ENCODE measurements at places on chromosomes 7 and 10.

DNA sequence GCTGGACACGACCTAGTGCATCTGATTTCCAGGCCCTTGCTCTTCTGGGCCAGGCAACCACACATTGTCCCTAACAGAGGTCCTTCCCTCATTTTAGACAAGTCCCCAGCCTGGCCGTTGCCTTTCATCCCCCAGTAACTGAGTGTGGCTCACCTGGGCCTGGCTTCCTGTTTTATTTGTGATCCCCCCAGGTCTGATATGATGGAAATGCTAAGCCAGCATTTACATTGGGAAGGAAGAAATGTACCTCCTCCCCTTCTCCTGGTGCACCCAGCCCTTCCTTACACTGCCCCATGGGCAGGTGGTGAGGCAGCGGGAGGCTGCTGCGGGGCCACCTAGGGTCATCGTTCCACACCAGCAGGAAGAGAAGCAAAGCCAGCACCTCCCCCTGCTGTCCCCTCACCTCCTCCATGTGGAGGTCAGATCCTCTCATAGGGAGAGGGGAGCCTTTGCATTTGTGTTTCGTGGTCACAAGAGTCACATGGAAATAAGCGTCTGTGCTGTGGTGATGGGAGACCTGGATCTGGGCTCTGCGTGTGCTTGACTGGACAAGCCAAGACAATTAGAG, 108.8 kb downstream of the GLRX3 start:
- DNase-seq = no peak

DNA sequence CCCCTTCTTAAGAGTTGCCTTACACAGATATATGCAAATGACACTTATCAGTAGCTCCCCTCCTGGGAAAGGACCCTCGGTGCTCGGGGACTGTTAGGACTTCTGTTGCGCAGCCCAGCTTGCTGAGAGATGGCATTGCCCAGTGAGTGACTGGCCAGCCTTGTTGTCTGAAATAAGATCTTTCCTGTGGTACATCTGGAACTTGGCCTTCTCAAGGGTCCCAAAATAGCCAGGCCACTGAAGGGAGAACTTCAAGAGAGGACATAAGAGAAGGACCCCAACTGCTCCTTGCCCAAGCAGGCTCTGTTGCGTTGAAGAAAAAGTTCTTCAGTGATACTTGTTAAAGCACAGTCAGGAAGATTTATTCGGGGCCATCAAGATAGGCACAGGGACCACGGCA, 17.3 kb downstream of the BAG3 start:
- DNase-seq = no peak

- DNase-seq = no peak
Observed at GRCh38 chr7:71860572-71860971, 551.6 kb downstream of the CALN1 start.

DNA sequence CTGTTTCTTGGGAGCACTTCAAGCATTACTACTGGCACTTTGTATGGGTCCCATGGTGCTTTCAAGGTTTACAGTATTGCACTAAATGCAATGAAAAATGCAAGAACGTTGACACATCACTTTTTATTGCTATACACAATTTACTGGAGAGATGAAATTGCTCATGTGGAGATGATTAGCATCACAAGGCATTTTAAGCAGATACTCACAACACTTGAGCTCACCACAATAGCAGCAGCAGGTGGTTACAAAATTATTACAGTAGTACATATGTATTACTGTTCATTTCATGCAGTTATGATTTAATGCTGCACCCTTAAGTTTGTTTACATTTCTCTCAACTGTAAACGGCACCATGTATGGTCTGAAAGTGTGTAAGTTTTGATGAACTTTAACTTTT, 537.7 kb downstream of the GRM8 start:
- no peak for DNase-seq

DNA sequence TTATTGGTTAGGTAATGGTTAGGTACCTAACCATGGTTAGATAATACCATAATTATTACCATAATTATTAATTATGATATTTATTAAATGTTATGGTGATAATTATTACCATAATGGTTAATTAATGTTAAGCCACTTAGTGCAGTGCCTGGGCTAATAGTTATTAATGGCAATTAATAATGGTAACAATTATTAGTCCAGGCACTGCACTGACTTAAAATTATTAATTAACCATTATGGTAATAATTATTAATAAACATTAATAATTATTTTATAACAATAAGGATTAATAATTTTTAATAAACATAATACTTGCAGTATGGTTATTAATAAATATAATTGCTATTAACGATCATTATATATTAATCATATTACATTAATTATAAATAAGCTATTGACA, 604.0 kb downstream of the CALN1 start:
- DNase-seq = no peak

DNA sequence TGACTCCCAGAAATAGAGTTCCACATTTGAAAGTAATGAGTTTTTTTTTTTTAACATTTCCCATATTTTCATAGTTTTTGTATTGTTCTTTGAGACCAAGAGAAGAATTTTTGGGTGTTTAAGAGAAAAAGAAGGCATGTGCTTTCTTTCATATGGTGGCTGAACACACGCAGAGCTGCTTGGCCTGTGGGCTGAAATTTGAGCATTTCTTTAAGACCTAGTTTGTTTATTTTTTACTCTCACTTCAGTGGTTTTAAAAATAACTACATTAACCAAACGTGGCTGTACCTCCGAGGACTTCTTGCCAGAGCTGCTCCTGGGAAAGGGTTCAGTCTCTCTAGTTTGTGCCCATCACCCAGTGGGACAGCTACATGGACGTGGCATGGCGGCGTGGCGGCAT, 58.3 kb downstream of the INPP5A start:
- no peak for DNase-seq

DNA sequence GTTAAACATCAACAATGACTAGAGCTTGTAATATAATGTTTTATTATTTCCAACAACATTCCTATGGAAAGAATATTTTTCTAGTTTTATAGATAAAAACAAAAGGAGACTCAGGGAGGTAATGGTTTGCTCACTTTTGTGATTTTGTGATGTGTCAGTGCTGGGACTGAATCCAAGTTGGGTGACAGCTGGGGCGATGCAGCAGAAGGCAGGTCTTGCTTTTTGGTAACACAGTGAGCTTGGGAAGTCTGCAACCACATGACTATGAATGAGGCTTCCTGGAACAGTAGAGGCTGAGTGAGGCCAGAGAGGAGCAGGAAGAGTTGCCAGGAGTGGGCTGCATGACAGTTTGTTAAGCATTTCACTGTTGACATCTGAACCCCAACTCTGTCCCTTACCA, 4.9 kb upstream of the YKT6 start:
- DNase-seq = no peak

GRCh38 chr7:105666324-105666723, 85.0 kb upstream of the EFCAB10 start:
- no peak for DNase-seq

DNA sequence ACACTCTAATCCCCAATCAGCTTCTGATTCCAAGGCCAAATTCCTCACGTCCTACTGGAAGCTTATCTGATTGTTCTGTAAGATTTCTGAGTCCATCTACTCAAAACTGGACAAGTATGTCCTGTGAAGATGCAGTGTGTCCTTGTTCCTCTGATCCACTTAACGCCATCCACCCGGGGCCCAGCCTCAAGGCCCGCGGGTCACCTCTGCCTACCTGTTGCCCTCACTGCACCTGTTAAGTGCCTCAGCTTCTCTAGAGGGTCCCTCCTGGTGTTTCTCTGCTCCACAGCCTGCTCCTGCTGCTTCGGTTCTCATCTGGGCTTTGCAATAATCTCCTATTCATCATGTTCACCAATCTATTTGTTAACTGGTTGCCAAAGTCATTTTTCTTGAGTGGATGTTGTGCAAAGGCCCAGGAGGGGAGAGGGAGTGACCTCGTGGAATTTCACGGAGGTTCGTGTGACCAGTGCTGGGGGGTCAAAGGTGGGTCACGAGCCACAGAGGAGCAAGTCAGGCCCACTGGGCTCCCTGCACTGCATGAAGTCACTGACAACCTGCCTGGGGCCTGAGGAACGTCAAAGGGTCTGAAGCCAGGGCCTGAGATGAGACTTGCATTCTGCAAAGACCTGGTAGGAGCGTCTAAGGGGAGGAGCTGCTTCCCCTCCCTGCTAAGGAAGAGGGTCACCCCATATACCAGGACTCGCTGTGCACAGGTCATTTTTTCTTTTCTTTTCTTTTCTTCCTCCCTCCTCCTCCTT, 338.1 kb downstream of the WDR37 start:
- DNase-seq = no peak

DNA sequence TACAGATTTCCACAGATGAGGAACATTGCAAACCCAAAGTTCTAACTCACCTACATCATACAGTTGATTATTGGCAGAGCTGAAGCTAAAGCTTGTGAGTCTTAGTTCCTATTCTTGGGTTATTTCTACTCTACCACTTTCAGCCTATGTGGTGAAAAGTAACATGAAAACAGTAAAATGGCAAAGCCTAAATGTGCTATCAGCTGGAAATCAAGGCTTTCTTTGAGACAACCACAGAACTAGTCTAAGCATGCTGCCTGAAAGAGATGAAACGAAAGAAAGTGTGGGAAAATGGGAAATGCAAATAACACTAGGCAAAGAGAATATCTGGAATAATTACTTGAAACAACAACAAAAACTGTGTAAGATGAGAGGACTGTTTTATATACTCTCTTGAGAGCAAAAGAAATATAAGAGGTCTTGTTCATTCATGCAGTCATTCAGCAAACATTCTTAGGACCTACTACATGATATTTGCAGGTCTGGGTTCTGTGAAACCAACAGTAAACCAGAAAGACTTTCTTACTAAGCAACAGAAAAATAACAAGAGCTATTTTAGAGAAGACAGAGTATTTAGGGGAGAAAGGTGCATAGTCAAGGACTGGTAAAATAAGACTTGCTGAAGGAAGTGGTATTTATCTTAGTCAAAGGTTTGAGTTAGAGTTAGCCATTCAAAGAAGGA, 437.1 kb downstream of the HTR7 start:
- DNase-seq = no peak

- no peak for DNase-seq
Observed at GRCh38 chr7:133642907-133643306, 390.0 kb downstream of the EXOC4 start.

DNA sequence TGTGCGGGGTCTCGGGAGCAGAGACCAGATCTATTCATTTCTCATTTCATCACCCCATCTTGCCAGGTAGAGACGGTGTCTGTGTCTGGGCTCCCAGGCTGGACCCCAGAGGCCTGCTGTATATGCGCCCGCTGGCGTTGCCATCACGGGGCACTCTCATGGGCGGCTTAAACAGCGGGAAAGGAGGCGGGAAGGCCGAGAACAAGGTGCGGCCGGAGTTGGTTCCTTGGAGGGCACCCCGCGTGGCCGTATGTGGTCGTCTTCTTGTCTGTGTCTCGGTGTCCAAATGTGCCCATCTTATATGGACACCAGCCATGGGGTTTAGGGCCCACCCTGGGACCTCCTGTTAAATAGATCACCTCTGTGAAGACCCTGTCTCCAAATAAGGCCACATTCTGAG, 2.1 kb upstream of the CFAP46 start:
- no peak for DNase-seq

DNA sequence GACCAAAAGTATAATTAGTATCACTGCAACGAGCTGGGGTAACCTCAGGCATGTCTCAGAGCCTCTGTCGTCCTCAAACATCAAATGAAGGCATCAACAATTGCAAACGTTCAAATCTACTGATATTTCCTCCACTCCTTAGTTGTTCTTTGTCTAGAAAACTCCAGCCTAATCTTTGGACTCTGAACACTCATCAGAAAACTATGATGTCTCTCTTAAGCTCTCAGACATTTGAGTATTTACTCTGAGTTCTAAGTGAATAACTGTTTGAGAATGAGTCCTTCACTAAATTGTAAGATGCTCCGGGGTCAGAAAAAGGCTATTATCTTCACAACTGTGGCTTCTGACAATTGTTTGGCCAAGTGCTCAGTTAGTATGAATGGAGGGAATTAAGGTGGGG, 536.4 kb downstream of the NRG3 start:
- no peak for DNase-seq

- DNase-seq = no peak
Observed at GRCh38 chr10:110032801-110033700, 25.3 kb downstream of the ADD3 start.

DNA sequence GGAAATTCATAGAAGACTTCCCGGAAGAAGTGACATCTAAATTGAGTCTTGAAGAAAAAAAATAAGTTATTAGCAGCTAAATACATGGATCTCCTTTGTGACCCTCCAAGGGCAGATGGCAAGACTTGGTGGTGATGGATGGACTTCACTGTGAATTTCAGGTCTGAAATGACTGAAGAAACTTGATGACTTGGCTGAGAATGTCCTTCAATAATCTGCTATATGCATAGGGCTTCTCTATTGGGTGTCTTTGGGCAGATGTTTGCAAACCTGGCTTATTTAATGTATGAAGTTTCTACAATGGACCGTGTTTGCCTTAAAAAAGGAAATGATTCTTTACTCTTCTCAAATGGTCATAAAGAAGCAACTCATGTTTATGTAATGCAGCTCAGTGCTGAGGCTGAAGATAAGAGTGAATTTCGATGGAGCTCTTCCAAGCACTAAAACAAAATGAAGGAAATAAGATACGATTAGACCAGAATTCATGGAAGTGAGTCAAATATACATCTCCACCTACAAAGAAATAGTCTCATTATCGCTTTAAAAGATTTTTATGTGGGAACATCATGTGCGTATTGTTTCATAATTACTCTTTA, 116.6 kb upstream of the WDR11 start:
- DNase-seq = no peak

DNA sequence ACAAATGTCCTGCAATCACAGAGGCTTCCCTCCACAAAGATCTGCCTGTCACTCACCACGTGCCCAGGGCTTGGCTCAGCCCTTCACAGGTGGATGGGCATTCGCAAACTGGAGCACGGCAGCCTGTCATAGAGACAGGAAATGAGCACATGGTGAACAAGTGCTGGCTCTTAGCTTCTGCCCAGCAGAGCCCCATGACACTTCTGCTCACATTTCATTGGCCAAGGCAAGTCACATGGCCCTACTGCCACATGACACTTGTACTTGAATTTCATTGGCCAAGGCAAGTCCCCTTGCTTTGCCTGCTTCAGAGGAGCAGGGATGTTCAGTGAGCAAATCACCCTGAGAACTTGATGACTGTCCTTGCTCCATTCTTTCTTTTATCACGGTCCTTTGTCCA, 110.8 kb upstream of the PPP2R2D start:
- peak; percentile 45 for DNase-seq

DNA sequence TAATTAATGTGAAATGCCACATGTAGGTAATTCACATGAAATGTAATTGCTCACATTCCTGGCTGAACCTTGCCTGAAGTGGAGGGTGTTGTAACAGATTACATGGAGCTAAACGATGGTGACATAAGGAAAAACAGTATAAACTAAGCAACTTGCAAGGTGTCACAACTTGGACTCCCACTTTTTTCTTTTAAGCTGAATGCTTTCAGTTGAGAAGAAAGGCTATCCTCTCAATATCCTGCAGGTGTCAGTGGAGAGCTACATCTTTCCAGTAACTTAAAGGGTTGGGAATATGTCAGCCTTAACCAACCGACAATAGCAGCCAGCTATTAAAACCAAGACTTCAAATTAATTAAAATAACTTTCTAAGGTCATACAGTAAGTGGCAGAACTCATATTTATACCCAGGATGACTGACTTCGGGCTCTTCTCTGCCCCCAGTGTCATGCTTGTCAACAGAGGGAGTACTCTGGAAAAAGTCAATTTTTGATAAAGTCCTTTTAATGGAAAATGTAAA, 33.7 kb downstream of the NRBF2 start:
- peak; percentile 9 for DNase-seq
